Esophagus muscularis mucosa (tissue), 4 donors: ENCODE measurements at places on chromosomes 12 and 14.

DNA sequence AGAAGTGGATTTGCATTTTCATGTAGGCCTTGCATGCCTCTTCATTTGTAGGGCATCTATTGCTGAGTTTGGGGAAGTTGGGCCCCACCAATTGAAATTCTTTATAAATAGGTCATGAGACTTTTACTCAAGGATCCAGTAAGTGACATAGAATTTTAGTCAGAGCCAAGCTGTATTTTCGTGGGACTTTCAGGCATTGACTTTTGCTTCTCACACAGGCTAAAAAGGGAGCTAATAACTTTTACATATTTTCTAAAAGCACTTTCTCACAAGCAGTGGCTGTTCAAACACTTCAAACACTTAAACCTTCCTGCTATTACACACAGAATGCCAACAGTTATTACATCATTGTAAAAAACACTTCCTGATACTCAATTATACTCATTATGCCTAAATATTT is 260.5 kb downstream of the MSRB3 start:
- H3K4me3 ChIP-seq: no peak overlapping the region
- no peak for DNase-seq
- no peaks in the 10 kb centered on the region for H3K4me1 ChIP-seq
- no peak overlapping the region for H3K27ac ChIP-seq
- no peaks in the 10 kb centered on the region for H3K36me3 ChIP-seq

GRCh38 chr12:21819236-21819635 is 44.7 kb upstream of the KCNJ8 start:
- DNase-seq: no peak
- no peak overlapping the region for H3K27ac ChIP-seq
- peaks cover 30% of the 10 kb centered on the region for H3K4me1 ChIP-seq
- no peaks in the 10 kb centered on the region for H3K36me3 ChIP-seq

GRCh38 chr14:95189367-95190132 is 32.2 kb upstream of the DICER1 start:
- DNase-seq: no peak
- H3K27me3 ChIP-seq: no peaks in the 10 kb centered on the region
- H3K4me1 ChIP-seq: peaks cover 45% of the 10 kb centered on the region
- no peak overlapping the region for H3K4me3 ChIP-seq
- peak overlapping the region; percentile 39 for H3K27ac ChIP-seq
- H3K36me3 ChIP-seq: no peaks in the 10 kb centered on the region

DNA sequence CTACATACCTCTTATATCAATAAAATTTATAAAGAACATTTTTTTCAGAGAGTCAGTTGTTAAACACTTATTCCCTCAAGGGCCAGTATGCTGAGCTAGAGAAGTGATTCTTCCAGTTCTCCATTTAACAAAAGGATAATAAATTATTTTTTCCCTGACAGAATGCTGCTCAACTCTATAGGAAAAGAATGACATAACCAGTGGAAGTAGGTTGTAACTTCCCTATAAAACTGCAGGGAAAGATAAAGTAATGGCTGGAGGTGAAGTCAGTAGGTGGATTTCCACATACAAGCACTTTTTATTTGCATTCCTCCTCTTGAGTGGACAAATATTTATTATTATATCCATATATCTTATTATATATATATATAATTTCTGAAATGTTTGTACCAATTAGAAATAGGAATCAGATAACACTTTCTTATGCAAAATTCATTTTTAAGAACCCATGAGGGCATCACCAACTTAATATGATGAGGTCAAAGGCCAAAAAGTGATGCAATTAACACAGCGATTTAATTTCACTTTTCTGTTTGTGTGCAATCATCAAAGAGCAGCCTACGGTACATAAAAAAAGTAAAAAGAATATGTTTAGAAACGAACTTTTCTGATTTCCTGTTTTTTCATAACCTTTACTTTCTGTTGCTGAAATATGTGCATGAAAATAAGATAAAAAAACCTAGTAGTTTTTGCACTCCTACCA is 175.3 kb downstream of the PRKD1 start:
- H3K27me3 ChIP-seq: no peaks in the 10 kb centered on the region
- H3K4me3 ChIP-seq: no peak overlapping the region
- H3K36me3 ChIP-seq: no peaks in the 10 kb centered on the region
- no peak overlapping the region for H3K27ac ChIP-seq
- no peak for DNase-seq
- H3K4me1 ChIP-seq: no peaks in the 10 kb centered on the region

DNA sequence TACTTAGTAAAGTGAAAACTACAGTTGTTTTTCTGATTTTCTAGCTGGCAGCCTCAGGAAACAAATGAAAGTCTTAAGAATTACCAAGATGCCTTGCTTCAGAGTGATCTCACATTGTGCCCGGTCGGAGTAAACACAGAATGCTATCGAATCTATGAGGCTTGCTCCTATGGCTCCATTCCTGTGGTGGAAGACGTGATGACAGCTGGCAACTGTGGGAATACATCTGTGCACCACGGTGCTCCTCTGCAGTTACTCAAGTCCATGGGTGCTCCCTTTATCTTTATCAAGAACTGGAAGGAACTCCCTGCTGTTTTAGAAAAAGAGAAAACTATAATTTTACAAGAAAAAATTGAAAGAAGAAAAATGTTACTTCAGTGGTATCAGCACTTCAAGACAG is 28.9 kb downstream of the RXYLT1 start:
- H3K4me3 ChIP-seq: no peak overlapping the region
- no peak overlapping the region for H3K27ac ChIP-seq
- DNase-seq: no peak
- H3K4me1 ChIP-seq: no peaks in the 10 kb centered on the region
- H3K27me3 ChIP-seq: no peaks in the 10 kb centered on the region
- peaks cover 18% of the 10 kb centered on the region for H3K36me3 ChIP-seq

DNA sequence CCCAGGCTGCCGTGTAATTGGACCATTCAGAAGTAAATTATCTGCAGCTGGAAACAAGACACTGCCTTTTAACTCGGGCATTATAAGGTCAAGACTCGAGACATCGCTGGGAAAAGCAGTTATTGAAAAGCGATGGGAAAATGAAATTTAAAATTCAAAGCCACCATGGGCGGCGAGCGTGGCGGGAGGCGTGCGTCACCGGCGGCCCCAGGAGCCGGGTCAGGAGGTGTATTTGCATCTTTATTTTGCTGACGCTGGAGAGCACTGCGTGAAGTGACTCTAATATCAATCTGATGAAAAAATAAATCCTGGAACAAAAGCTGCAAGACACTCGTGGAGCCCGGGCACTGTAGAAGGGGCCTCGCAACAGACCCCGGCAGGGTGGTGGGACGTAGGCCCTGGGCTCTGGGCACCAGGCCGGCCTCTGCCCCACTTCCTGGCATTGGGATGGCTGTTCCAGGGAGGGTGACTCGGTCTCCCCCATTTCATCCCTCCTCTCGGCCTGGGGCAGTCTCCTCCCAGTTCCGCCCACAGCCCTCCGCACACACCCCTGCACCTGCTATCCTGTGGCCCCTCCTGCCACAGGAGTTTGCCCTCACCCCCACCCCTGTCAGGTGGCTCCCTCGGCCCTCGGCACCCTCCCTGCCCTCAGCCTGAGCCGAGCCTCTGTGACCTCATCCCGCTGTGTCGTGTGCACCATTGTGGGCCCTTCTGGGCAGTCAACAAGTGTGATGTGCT is 196.2 kb downstream of the KIF26A start:
- H3K4me1 ChIP-seq: no peaks in the 10 kb centered on the region
- no peak overlapping the region for H3K4me3 ChIP-seq
- H3K27ac ChIP-seq: no peak overlapping the region
- no peaks in the 10 kb centered on the region for H3K36me3 ChIP-seq

- H3K36me3 ChIP-seq: no peaks in the 10 kb centered on the region
- H3K27me3 ChIP-seq: no peaks in the 10 kb centered on the region
- no peak overlapping the region for H3K4me3 ChIP-seq
- no peak overlapping the region for H3K27ac ChIP-seq
- H3K4me1 ChIP-seq: no peaks in the 10 kb centered on the region
- no peak for DNase-seq
Measured at GRCh38 chr14:92387578-92387977, 64.6 kb downstream of the SLC24A4 start.

- H3K36me3 ChIP-seq: no peaks in the 10 kb centered on the region
- no peak overlapping the region for H3K27ac ChIP-seq
- peaks cover 8% of the 10 kb centered on the region for H3K4me1 ChIP-seq
- H3K27me3 ChIP-seq: no peaks in the 10 kb centered on the region
Measured at GRCh38 chr12:24197532-24197931, 248.1 kb upstream of the SOX5 start.

DNA sequence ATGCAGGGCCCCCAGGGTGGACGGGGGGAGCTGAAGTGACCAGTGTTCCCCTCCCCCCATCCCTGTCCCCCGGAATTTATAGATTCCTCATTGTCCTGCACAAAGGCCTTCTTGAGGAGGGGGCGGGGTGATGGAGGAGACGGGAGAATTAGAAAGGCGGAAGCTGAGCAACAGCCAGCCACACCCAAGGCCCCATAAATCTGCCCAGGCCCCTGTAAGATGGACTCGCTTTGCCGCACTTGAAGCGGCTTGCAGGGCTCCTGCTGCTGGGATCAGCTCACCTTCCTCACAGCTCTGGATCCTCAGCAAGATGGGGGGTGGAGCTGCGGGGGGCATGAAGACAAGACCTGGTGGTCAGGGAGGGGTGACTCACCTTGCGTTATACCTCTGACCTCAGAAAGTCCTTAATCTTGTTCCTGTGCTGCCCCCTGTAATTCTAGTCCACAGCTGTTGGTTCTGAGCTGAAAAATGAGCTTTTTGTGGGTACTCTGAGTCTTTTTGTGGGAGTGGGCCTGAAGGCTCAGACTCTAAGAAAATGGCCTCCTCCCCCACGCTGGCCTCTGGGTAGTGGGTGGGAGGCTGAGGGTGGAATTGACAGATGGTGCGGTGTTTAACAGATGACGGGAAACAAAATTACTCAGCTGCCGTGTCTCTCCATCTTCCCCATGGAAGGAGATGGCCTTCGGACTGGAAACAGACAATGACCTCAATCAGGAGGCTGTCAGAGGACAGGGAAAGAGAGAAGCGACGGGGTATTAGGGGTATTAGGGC is 15.8 kb upstream of the ANKRD33 start:
- DNase-seq: no peak
- no peaks in the 10 kb centered on the region for H3K36me3 ChIP-seq
- no peak overlapping the region for H3K4me3 ChIP-seq
- H3K27me3 ChIP-seq: peaks cover 13% of the 10 kb centered on the region

- no peak overlapping the region for H3K4me3 ChIP-seq
- H3K4me1 ChIP-seq: no peaks in the 10 kb centered on the region
- no peaks in the 10 kb centered on the region for H3K36me3 ChIP-seq
Measured at GRCh38 chr12:75568801-75569200, 57.4 kb upstream of the KRR1 start.

GRCh38 chr14:61746881-61747280 is 15.3 kb upstream of the SNAPC1 start:
- H3K4me1 ChIP-seq: peaks cover 18% of the 10 kb centered on the region
- no peaks in the 10 kb centered on the region for H3K27me3 ChIP-seq
- no peak overlapping the region for H3K27ac ChIP-seq
- peaks cover 56% of the 10 kb centered on the region for H3K36me3 ChIP-seq

DNA sequence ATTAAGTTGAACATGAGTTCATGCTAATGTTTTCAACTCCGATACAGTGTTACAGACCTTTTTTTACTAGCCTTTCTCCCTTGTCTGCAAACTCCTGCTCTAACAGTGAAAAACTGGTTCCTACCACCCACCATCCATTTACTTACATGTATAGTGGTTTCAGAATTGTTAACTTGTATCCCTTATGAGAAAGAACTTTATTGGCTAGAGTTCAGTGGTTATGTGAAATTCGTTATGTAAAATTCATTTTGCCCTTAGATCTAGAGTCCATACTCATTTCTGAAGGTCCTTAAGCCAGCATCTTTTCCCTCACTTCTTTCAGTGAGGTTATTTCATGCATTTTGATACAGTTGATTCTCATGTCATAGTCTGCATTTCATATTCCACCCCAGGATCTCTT is 51.0 kb downstream of the PRKCH start:
- DNase-seq: no peak
- H3K36me3 ChIP-seq: no peaks in the 10 kb centered on the region
- H3K4me1 ChIP-seq: peaks cover 3% of the 10 kb centered on the region
- H3K27me3 ChIP-seq: no peaks in the 10 kb centered on the region
- H3K27ac ChIP-seq: no peak overlapping the region
- no peak overlapping the region for H3K4me3 ChIP-seq

DNA sequence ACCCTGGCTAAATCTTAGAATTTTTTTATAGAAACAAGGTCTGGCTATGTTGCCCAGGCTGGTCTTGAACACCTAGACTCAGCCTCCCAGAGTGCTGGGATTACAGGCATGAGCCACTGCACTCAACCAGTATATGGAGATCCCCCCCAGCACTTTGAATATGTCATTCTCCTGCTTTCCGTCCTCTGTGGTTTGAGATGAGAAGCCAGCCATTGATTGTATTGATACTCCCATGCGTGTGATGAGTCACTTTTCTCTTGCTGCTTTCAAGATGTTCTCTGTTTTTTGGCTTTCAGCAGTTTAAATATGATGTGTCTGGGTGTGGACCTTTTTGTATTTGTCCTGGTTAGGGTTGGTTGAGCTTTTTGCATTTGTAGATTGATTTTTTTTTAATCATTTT is 75.2 kb upstream of the DNM1L start:
- H3K4me1 ChIP-seq: no peaks in the 10 kb centered on the region
- no peak for DNase-seq
- H3K27me3 ChIP-seq: no peaks in the 10 kb centered on the region
- H3K27ac ChIP-seq: no peak overlapping the region
- H3K4me3 ChIP-seq: no peak overlapping the region

DNA sequence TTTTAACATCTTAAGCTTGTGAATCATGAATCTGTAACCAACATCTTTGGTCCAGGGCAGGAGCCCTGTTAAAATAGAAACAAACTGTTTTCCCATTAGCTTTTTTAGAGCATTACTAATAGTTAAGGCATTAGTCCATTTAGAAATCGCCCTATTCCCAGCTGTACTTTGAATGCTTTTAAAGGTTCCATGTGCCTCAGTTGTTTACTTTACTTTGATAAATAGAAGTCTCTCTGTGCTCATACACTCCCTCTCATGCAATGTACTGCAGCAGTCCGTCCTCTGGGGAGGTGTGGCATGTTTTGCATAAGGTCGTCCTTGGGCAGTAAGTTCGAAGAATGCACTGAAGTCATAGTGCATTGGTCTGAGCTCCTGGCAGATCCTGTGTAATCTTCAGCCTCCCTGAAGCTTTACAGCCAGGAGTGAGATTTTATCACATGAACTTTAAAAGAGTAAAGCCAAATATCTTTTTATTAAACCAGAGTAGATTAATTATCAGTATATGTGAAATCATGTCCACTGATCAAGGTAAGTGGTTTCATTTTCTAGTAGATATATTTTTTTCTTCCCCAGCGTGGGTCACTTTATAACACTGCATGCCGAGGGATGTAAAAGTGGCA is 134.7 kb downstream of the FGD4 start:
- no peaks in the 10 kb centered on the region for H3K27me3 ChIP-seq
- H3K36me3 ChIP-seq: no peaks in the 10 kb centered on the region

DNA sequence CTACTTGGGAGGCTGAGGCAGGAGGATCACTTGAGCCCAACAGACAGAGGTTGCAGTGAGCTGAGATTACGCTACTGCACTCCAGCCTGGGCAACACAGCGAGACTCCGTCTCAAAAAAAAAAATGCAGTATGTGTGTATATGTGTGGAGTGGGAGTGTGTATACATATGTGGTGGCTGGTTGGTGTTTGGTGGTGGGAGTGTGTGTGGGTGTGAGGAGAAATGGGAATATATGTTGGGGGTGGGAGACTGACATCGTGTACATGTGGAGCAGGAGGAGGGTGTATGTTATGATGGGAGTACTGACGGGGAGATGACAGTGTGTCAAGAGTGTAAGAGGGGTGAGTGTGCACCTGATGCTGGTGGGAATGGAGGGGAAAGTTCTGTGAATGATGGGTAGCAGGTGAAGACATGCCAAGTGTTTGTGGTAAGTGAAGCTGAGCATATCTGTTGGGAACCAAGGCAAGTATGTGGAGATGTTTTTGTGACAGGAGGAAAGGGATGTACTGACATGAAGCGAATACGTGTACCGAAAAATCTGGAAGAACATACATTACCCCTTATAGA is 4.2 kb downstream of the PNMA1 start:
- no peaks in the 10 kb centered on the region for H3K36me3 ChIP-seq
- H3K4me1 ChIP-seq: peaks cover 19% of the 10 kb centered on the region
- no peak overlapping the region for H3K27ac ChIP-seq
- H3K27me3 ChIP-seq: no peaks in the 10 kb centered on the region
